ENCODE measurements at places on chromosomes 16 and 17. TPM values are rescaled to one million over a fixed set of nuclear protein-coding genes. Genes with fewer than 3 reads are reported as not detected.

Gene LIG3
- 34.0 TPM for polyA plus RNA-seq

Gene CLEC3A
- 0.56 TPM for polyA plus RNA-seq

Gene CENPT
- 52.1 TPM for polyA plus RNA-seq

Gene ATP1B2
- polyA plus RNA-seq = 21.5 TPM

Gene ZNF624
- 10.3 TPM for polyA plus RNA-seq

Gene CCDC137
- polyA plus RNA-seq = 21.9 TPM

Gene CRHR1
- 0.19 TPM for polyA plus RNA-seq

Gene PRCD
- polyA plus RNA-seq = 2.7 TPM

Gene CD300E
- polyA plus RNA-seq = 0.13 TPM

Gene LHX1
- 130 TPM for polyA plus RNA-seq

Gene DPEP2
- polyA plus RNA-seq = 1.6 TPM

Gene PMFBP1
- 3.5 TPM for polyA plus RNA-seq

Gene TNP2
- not detected for polyA plus RNA-seq

Gene SPNS2
- polyA plus RNA-seq = 48.2 TPM

Gene SPNS1
- polyA plus RNA-seq = 64.6 TPM

Gene CBX8
- 15.7 TPM for polyA plus RNA-seq

Gene TMEM98
- polyA plus RNA-seq = 235 TPM

Gene OGFOD3
- 25.5 TPM for polyA plus RNA-seq

Gene PABPN1L
- polyA plus RNA-seq = not detected

Gene C17orf67
- polyA plus RNA-seq = 2.0 TPM

Gene PYDC1
- not detected for polyA plus RNA-seq

Gene SAMD14
- 18.7 TPM for polyA plus RNA-seq

Gene ITGB4
- polyA plus RNA-seq = 16.2 TPM

Gene UBB
- polyA plus RNA-seq = 2,108 TPM

Gene RHBDL3
- polyA plus RNA-seq = 1.4 TPM

Gene KRTAP2-2
- not detected for polyA plus RNA-seq

Gene ALDH3A1
- 1.8 TPM for polyA plus RNA-seq

Gene PRR14
- 52.4 TPM for polyA plus RNA-seq

Gene MGAT5B
- 2.7 TPM for polyA plus RNA-seq

Gene CA5A
- polyA plus RNA-seq = 0.16 TPM

Gene MEOX1
- polyA plus RNA-seq = 5.8 TPM

Gene SCO1
- polyA plus RNA-seq = 40.8 TPM

Gene CPHXL2
- polyA plus RNA-seq = not detected

Gene SP2
- polyA plus RNA-seq = 23.4 TPM

Gene KRTAP2-3
- polyA plus RNA-seq = not detected

Gene COX6A2
- 1.4 TPM for polyA plus RNA-seq

Gene KRT23
- 1.00 TPM for polyA plus RNA-seq

Gene RAB11FIP4
- 15.5 TPM for polyA plus RNA-seq

Gene CCL5
- polyA plus RNA-seq = 1.4 TPM

Gene KRTAP9-8
- not detected for polyA plus RNA-seq

Gene LITAFD
- 0.36 TPM for polyA plus RNA-seq

Gene DNAI2
- polyA plus RNA-seq = 0.14 TPM

Gene SLC47A1
- polyA plus RNA-seq = 18.3 TPM

Measured in renal pelvis (tissue), 12 donors.